ENCODE measurements at places on chromosomes 16 and 17. TPM values are rescaled to one million over a fixed set of nuclear protein-coding genes. Genes with fewer than 3 reads are reported as not detected.

DNA sequence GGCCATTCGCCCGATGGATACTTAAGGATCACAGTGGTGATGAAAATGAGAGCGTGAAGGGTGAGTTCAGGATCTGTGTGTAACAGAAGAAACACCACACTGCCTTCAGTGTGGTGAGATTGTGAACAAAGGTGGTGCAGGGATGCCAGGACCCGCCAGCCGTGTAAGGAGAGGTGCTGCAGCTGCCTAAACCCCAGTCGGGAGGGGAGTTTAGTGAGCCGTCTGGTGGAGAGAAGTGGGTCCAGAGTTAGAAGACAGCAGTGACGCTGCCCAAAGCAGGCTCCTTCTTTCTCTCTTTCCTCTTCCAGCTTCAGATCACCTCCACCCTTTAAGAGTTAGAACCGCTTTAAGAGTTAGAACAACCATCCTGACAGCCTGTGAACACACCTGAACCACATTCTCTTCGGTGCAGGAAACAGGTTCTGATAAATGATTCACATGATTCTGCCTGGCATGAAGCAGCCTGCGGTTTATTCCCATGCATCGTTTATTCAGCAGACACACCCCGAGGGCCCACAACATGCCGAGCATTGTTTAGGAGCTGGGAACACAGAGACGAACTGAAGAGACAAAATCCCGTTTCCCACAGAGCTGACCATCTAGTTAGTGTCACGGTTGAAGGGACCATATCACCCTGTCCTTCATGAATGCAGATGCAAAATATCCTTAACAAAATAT is 84.0 kb upstream of the DNAH17 start:
- no peak for DNase-seq
- no peaks in the 10 kb centered on the region for H3K36me3 ChIP-seq
- no peak overlapping the region for H3K27ac ChIP-seq
- peaks cover 4% of the 10 kb centered on the region for H3K4me1 ChIP-seq

DNA sequence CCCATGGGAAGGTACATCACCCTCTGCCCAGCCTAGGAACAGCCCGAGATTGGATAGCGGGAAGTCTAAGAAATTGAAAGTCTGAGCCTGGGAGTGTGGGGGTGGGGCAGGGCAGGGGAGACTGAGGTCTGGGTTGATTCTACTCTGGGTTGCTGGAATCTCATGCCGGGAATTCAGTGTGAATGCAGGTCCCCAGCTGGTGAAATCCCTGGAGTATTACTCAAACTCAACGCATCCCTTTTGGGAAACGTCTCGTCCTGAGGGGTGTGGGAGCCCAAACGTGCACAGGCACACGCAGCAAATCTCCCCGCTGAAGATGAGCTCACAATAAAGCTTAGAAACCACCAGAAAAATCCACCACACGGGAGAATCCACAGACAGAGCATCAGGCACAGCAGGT is 55.4 kb downstream of the SOCS1 start:
- H3K36me3 ChIP-seq: no peaks in the 10 kb centered on the region
- DNase-seq: no peak
- H3K4me1 ChIP-seq: peaks cover 20% of the 10 kb centered on the region
- H3K27me3 ChIP-seq: no peaks in the 10 kb centered on the region

DNA sequence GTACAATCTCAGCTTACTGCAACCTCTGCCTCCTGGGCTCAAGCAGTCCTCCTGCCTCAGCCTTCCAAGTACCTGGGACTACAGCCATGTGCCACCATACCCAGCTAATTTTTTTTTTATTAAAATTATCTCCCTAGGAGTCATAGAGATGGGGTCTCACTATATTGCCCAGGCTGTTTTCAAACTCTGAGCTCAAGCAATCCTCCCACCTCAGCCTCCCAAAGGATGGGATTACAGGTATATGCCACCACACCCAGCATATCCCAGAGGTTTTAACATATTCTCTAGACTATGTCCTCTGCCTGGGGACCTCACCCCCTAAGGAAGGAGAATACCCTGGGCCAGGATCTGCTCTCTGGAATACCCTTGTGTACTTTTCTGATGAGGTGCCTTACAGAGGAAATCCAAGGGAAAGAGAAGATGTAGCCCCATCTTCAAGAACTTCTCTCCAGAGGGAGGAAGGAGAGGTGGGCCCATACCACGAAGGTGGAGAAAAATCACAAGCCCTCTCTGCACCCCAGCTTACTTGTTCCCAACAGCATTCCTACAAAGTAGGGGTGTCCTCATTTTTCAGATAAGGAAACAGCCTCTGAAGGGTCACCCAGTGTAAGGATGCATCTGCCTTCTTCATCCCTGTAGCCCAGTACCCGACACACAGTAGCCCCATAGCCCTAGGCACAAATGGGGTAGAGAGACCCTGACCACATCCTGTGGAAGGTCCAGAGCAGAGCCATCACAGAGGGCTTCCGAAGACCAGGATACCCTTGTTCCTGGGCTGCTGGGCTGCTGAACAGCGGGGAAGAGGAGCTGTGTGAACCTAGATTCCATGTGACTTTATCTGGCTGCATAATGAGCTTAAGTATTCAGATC is 151.6 kb downstream of the SOCS1 start:
- no peak for DNase-seq
- H3K27ac ChIP-seq: peak overlapping the region; percentile 54
- H3K36me3 ChIP-seq: no peaks in the 10 kb centered on the region
- no peak overlapping the region for H3K4me3 ChIP-seq
- peaks cover 38% of the 10 kb centered on the region for H3K4me1 ChIP-seq

GRCh38 chr16:86452451-86452850 is 57.9 kb upstream of the FOXF1 start:
- peak; percentile 61 for DNase-seq
- H3K4me1 ChIP-seq: peaks cover 5% of the 10 kb centered on the region
- no peak overlapping the region for H3K4me3 ChIP-seq
- peaks cover 14% of the 10 kb centered on the region for H3K27me3 ChIP-seq

DNA sequence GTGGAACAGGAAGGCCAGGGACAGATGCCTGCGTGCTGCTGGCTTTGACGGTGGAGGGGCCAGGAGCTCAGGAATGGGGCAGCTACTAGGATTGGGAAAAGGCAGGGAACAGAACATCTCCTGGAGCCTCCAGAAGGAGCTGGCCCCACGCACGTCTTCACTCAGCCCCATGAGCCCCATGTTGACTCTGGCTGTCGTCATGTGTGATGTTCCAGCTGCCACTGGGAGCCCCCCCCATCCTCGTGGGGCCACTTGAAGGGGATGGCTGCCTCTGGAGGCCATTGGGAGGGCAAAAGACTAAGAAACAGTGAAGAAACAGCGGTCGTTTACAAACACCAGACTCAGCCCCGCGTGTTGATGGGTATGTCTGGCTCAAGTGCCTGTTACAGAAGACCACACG is 18.5 kb upstream of the APRT start:
- H3K27me3 ChIP-seq: no peaks in the 10 kb centered on the region
- H3K4me1 ChIP-seq: no peaks in the 10 kb centered on the region
- no peak for DNase-seq
- H3K27ac ChIP-seq: no peak overlapping the region
- no peak overlapping the region for H3K4me3 ChIP-seq

DNA sequence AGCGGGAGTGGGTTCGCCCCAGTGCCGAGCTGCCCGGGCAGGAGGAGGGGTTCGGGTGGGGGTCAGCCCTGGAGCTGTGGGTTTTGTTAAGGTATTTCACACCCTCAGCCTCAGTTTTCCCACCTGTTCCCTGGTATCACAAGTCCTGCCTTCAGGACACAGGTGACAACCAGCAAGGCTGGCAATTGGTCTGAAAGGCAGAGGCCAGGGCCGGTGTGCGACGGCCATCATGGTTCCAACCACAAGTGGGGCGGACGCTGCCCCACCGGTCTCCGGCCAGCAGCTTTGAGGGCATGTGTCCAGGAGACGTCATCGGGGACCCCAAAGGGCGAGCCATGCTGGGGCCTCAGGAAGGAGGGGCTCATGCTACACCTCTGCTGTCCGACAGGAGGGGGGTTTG is 10.8 kb downstream of the ZNF469 start:
- no peaks in the 10 kb centered on the region for H3K27me3 ChIP-seq
- H3K4me1 ChIP-seq: no peaks in the 10 kb centered on the region
- no peaks in the 10 kb centered on the region for H3K36me3 ChIP-seq
- no peak overlapping the region for H3K4me3 ChIP-seq

DNA sequence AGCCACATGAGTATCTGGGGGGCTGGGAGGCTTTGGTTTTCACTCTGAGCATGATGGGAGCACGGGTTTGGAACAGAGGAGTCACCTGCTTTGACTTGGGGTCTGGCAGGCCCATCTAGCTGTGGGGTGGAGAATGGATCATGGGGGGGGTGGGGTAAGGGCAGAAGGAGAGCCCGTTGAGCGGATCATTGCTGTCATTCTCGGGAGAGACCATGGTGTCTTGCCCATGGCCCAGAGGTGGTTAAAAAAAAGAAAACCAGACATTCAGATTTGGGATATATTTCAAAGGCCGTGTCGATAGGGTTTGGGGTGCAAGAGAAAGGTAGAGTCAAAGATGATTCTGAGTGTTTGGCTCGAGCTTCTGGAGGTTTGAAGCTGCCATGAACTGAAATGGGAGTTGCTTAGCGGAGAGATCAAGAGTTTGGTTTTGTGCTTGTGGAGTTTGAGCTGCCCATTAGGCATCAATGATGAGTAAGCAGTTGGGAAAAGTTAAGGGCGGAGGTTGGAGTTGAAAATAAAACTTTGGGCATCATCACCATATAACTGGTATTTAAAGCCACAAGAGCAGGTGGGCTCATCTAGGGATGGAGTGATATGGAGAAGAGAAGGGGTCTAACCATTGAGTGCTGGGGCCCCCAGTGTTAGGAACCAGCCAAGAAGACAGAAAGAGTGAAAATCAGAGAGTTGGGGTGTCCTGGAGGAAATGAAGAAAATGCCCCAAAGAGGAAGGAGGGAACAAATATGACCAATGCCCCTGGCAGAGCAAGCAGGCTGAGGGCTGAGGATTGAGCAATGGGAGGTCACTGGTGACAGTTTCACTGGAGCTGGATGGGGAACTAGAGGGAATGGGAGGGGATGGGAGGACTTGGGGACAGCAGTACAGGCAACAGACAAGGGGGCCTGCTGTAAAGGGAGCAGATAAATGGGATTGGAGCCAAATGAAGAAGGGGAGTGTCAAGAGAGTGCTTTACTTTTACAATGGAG is 1.9 kb downstream of the NOD2 start:
- no peak overlapping the region for H3K4me3 ChIP-seq
- H3K4me1 ChIP-seq: no peaks in the 10 kb centered on the region
- H3K36me3 ChIP-seq: no peaks in the 10 kb centered on the region
- H3K27ac ChIP-seq: no peak overlapping the region
- peaks cover 20% of the 10 kb centered on the region for H3K27me3 ChIP-seq

- peaks cover 26% of the 10 kb centered on the region for H3K4me1 ChIP-seq
- H3K27ac ChIP-seq: peak overlapping the region; percentile 93
- H3K36me3 ChIP-seq: no peaks in the 10 kb centered on the region
- DNase-seq: peak; percentile 100
Measured at GRCh38 chr16:70715055-70715858, 29.4 kb upstream of the MTSS2 start.

GRCh38 chr17:40122136-40122998 is 596 bp downstream of the MSL1 start:
- peak overlapping the region; percentile 98 for H3K4me3 ChIP-seq
- H3K27ac ChIP-seq: peak overlapping the region; percentile 94
- H3K4me1 ChIP-seq: peaks cover 15% of the 10 kb centered on the region
- DNase-seq: peak; percentile 83

DNA sequence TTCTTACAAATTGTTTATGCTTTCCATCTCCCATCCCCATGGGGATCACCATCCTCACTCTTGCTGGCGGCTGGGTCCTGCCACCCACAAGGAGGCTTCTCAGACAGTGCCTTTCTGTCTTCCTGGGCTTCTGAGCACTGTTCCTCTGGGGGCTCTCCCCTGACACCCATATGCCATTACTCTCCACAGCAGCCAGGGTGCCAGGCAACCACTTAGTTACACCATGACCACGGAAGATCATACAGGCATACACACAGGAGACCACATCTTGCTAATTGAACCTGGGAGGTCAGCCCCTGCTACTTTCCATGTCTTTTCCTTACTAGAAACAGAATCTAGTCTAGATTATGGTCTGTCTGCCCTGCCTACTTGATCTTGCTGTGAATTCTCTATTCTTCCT is 27.7 kb upstream of the HS3ST2 start:
- H3K27me3 ChIP-seq: 0 out of 2 replicates have a peak, but pooled peaks cover 2% of the 10 kb centered on the region
- no peak for DNase-seq
- H3K4me1 ChIP-seq: peaks cover 32% of the 10 kb centered on the region

- DNase-seq: no peak
- H3K4me1 ChIP-seq: peaks cover 8% of the 10 kb centered on the region
- no peaks in the 10 kb centered on the region for H3K36me3 ChIP-seq
Measured at GRCh38 chr17:10739386-10739785, 9.6 kb upstream of the TMEM220 start.

DNA sequence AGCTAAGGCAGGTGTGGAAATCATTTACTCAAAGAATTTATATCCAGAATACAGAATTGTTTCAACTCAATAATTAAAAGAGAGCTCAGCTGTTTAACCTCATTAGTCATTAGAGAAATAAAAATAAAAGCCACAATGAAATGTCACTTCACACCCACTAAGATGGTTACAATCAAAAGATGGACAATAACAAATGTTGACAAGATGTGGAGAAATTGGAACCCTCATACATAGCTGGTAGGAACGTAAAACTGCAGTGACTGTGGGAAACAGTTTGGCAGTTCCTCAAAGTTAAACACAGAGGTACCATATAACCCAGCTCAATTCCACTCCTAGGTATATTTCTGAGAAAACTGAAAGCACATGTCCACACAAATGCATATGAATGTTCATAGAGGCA is 49.8 kb downstream of the NDEL1 start:
- no peak for DNase-seq
- no peaks in the 10 kb centered on the region for H3K27me3 ChIP-seq

DNA sequence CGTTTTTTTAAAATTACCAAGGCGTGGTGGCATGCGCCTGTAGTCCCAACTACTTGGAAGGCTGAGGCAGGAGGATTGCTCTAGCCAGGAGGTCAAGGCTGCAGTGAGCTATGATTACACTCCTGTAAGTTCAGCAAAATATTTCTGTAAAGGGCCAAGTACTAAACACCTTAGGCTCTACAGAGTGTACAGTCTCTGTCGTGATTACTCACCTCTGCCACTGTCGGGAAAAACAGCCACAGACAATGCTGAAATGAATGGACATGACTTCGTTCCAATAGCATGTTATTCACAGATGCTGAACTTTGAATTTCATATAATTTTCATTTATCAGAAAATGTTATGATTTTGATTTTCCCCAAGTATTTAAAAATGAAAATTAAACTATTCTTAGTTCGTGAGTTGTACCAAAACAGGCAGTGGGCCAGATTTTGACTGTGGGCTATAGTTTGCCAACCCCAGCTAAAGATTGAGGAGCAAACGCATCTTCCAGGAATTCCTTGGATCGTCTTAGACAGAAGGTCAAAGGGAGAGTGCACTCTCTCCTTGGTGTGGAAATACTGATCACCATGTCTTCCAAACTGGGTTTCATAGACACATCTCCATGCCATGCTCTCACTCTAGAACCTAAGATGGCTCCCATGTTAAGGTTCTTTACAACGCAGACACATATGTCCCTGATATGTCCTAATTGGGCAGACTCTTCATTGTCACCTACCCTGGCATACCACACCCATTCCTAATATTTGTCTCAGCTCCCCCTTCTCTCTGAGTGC is 89.5 kb downstream of the MARF1 start:
- no peak overlapping the region for H3K27ac ChIP-seq
- no peaks in the 10 kb centered on the region for H3K36me3 ChIP-seq
- H3K4me1 ChIP-seq: no peaks in the 10 kb centered on the region
- DNase-seq: peak; percentile 54
- H3K4me3 ChIP-seq: no peak overlapping the region

GRCh38 chr16:87361916-87362619 is 21.5 kb downstream of the FBXO31 start:
- peaks cover 3% of the 10 kb centered on the region for H3K36me3 ChIP-seq
- H3K4me3 ChIP-seq: no peak overlapping the region
- no peaks in the 10 kb centered on the region for H3K27me3 ChIP-seq
- no peaks in the 10 kb centered on the region for H3K4me1 ChIP-seq

HBZ gene
- not detected for total RNA-seq

TUBB3 gene
- total RNA-seq: 225 TPM

Data from GM23248 (cell line).